ENCODE measurements at places on chromosomes 1 and 21. TPM values are rescaled to one million over a fixed set of nuclear protein-coding genes. Genes with fewer than 3 reads are reported as not detected.

CTBS gene
- 10.5 TPM for total RNA-seq

LCE1D gene
- total RNA-seq = not detected

PPIH gene
- 28.4 TPM for total RNA-seq

ZNF697 gene
- 24.5 TPM for total RNA-seq
